ENCODE measurements at places on chromosomes 4 and X. TPM values are rescaled to one million over a fixed set of nuclear protein-coding genes. Genes with fewer than 3 reads are reported as not detected.
A peak's percentile ranks its signal among the peaks of the same experiment; 100 is the strongest.

GRCh38 chr4:141074098-141074878 is 59.0 kb downstream of the RNF150 start:
- H3K4me1 ChIP-seq, result peaks cover 21% of the 10 kb centered on the region
- no peak overlapping the region for H3K27ac ChIP-seq
- H3K4me3 ChIP-seq, result no peak overlapping the region
- no peaks in the 10 kb centered on the region for H3K36me3 ChIP-seq

DNA sequence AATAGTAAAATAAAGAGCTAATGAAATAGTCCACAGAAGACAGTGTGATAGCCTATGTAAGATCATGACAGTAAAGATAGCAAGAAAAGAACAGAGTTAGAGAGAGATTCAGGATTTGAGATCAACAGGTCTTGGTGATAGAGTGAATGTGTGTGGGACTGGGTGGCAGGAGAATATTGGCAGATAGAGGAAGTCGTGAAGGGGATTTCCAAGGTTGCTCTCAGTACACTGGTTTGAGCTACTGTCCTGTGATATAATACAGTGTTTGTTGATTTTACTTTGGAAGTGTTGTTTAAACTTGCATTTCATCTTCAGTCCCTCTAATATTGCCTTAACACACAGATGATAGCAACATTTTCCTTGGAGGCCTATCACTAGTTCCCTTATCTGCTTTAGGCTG is 44.1 kb downstream of the DTHD1 start:
- H3K36me3 ChIP-seq, result no peaks in the 10 kb centered on the region
- no peaks in the 10 kb centered on the region for H3K27me3 ChIP-seq
- no peak overlapping the region for H3K4me3 ChIP-seq
- no peak for DNase-seq

DNA sequence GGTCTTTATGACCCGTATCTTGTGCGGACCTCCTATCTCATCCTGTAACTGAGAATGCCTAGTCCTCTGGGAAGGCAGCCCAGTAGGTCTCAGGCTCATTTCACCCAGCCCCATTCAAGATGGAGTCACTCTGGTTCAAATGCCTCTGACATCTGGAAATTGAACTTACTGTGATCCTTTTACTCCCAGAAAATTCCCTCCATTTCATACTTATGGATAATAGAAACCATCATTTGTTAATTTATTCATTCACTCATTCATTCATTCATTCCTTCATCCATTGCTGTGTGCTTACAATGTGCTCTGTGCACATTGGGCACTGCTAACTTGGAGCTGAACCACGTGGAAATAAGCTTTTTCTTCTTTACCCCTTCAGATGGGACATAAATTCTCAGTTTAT is 9.2 kb upstream of the ATP6AP2 start:
- no peak for DNase-seq
- no peaks in the 10 kb centered on the region for H3K27me3 ChIP-seq
- H3K36me3 ChIP-seq, result no peaks in the 10 kb centered on the region
- no peaks in the 10 kb centered on the region for H3K4me1 ChIP-seq

GRCh38 chr4:98603683-98604521 is 54.5 kb downstream of the TSPAN5 start:
- no peak overlapping the region for H3K4me3 ChIP-seq
- no peaks in the 10 kb centered on the region for H3K4me1 ChIP-seq
- no peaks in the 10 kb centered on the region for H3K36me3 ChIP-seq
- no peak overlapping the region for H3K27ac ChIP-seq
- no peaks in the 10 kb centered on the region for H3K27me3 ChIP-seq

DNA sequence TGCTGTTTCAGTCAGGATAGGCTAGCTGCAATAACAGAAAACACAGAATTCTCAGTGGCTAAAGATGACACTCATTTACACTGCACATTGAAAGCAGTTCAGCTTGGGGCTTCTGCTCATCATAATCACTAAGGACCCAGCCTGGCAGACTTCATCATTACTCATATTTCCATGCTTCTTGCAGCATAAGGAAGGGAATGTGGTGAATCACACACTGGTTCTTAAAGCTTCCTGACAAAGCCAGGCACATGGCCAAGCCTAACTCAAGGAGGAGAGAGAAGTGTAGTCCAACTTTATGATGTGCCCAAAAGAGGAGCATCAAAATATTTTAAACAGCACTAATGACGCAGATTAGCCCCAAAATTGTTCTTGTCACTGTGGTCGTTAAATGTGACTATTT is 186.5 kb downstream of the BANK1 start:
- H3K4me1 ChIP-seq, result no peaks in the 10 kb centered on the region
- no peak overlapping the region for H3K4me3 ChIP-seq
- no peak for DNase-seq
- no peaks in the 10 kb centered on the region for H3K36me3 ChIP-seq
- no peak overlapping the region for H3K27ac ChIP-seq

DNA sequence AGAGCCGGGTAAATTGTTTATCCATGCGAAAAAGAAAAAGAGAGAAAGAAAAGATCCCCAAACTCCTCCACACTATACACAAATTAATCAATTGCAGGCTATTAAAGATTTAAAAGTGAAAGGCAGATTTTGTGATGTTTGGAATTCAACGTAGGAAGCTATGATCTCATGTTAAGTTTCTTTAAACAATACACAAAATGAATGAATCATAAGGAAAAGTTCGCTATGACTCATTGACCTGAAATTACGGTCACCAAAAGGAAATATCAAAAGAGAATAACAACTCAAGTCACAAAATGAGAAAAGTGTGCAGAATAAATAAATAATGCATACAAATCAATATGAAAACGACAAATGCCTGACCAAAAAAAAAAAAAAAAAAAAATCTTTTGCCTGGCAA is 28.6 kb downstream of the CLNK start:
- H3K36me3 ChIP-seq, result no peaks in the 10 kb centered on the region
- DNase-seq, result no peak
- H3K4me3 ChIP-seq, result no peak overlapping the region
- H3K27ac ChIP-seq, result no peak overlapping the region

- no peak overlapping the region for H3K27ac ChIP-seq
- no peak overlapping the region for H3K4me3 ChIP-seq
- H3K36me3 ChIP-seq, result no peaks in the 10 kb centered on the region
- no peak for DNase-seq
These were observed 6.6 kb downstream of the MGST2 start for GRCh38 chr4:139672215-139672614.

DNA sequence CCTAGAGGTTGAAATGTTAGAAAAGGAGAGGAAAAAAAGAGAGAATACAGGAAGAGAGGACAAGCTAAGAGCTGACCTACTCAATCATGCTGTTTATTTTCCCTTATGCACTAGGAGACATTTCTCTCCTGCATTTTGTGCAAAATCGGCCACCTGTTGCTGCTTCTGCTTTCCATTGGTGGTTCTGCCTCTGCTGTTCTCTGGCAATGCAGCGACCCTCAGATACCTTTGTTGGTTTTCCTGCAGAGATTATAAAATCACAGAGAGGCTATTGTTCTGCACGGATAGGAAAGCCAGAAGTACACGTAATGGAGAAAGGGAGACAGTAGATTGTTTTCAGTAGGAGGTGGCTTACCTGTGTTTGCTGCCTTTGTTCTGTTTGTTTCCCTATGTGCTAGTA is 108.9 kb downstream of the UNC5C start:
- no peak for DNase-seq
- no peak overlapping the region for H3K4me3 ChIP-seq
- H3K36me3 ChIP-seq, result no peaks in the 10 kb centered on the region
- H3K27me3 ChIP-seq, result no peaks in the 10 kb centered on the region
- no peaks in the 10 kb centered on the region for H3K4me1 ChIP-seq
- no peak overlapping the region for H3K27ac ChIP-seq

GRCh38 chrX:133794126-133794525 is 191.3 kb downstream of the GPC3 start:
- H3K36me3 ChIP-seq, result no peaks in the 10 kb centered on the region
- no peak overlapping the region for H3K4me3 ChIP-seq
- no peaks in the 10 kb centered on the region for H3K4me1 ChIP-seq
- no peak for DNase-seq

DNA sequence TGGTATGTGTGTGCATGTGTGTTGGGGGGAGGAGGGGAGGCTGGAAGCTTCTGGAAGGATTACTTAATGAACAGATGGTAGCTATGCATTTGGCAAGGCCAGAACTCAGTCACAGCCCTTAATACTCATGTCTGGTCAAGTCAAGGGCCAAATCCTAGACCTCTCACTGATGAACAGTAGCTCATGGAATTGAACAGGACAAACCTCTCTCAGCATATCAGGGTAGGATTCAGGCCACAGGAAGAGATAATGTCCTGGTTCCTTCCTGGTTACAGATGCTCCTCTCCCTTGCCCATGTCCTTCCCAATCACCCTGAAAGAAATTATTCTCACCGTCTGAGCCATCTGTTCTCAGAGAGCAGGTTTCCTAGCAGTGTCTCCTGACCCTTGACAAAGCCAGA is 165.7 kb downstream of the SOWAHB start:
- H3K27ac ChIP-seq, result no peak overlapping the region
- no peak overlapping the region for H3K4me3 ChIP-seq
- no peak for DNase-seq
- H3K36me3 ChIP-seq, result no peaks in the 10 kb centered on the region
- H3K27me3 ChIP-seq, result no peaks in the 10 kb centered on the region

DNA sequence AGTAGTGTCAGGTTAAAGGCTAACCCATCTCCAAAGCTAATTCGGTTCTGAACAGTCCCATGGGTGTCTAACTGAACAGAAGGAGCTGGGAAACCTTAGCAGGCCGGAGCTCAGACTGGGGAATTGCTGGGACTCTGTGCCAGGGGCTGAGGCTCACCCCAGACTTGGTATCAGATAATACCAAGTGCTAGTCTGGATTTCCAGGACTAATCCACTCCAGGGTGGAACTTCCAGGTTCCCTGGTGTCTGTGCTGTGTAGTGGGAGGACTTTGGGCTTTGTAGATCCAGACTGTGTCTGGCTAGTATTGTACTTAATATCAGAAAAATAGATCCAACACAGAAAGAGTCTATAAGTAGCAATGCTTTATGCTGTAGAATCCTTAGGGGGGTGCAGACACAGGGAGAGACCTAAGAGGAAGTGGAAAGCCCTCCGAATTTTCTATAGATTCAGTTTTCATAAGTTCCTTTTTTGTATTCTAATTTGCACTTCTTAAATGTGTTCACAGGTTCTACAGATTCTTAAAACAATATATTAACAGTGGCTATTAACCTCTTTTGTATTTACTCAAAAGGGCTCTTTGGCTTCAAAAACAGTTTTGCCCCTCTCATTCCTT is 4.1 kb downstream of the ZNF827 start:
- peaks cover 49% of the 10 kb centered on the region for H3K4me1 ChIP-seq
- H3K36me3 ChIP-seq, result no peaks in the 10 kb centered on the region
- H3K4me3 ChIP-seq, result no peak overlapping the region
- no peaks in the 10 kb centered on the region for H3K27me3 ChIP-seq

DNA sequence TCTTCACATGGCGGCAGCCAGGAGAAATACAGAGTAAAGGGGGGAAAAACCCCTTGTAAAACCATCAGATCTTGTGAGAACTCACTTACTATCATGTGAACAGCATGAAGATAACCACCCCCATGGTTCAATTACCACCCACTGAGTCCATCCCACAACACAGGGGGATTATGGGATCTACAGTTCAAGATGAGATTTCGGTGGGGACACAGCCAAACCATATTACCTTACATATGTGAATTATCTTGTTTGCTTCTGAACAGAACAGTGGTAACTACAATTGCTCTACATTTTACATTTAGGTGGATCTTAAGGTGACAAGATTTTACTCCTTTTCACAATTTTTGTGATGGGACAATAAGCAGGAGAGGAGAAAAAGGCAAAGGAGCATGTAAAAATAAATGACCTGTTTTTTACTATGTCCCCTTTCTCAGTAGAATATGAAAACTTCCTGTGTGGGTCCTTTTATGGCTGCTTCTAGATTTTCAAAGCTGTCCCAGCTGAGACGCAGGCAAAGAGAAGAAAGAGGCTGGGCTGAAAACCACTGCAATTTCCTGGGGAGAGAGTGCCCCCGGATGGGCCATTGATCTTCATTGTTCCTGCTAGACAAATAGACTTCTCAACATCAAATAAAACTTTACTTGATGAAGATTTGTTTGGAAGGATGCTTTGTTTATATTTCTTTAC is 45.9 kb upstream of the PGM2 start:
- no peak for DNase-seq
- no peaks in the 10 kb centered on the region for H3K27me3 ChIP-seq
- no peak overlapping the region for H3K27ac ChIP-seq
- H3K4me3 ChIP-seq, result no peak overlapping the region
- H3K36me3 ChIP-seq, result no peaks in the 10 kb centered on the region
- H3K4me1 ChIP-seq, result no peaks in the 10 kb centered on the region

GRCh38 chr4:40403081-40403480 is 67.9 kb downstream of the CHRNA9 start:
- no peak for DNase-seq
- H3K4me1 ChIP-seq, result no peaks in the 10 kb centered on the region

GRCh38 chr4:110411574-110412011 is 64.4 kb upstream of the ENPEP start:
- no peak for DNase-seq
- H3K36me3 ChIP-seq, result no peaks in the 10 kb centered on the region
- no peaks in the 10 kb centered on the region for H3K27me3 ChIP-seq
- H3K4me3 ChIP-seq, result no peak overlapping the region
- H3K27ac ChIP-seq, result no peak overlapping the region

- no peak for DNase-seq
- H3K36me3 ChIP-seq, result no peaks in the 10 kb centered on the region
These were observed 35.9 kb downstream of the ANTXR2 start for GRCh38 chr4:80036949-80037685.

DNA sequence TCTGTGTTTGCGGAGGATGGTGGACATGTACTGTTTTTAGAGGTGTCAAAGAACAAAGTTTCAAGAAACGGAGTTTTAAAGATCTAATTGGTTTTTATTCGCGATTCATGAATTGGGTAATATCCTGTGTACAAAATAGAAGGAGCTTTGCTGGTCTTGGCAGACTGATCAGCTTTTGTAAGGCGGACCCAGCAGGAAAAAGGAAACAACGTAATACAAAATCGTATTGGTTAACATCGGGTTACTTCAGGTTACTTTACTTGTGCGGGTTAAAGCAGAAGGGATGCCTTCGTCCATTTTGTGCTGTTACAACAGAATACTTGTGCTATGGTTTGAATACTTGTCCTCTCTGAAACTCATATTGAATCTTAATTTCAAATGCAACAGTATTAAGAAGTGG is 11.4 kb upstream of the NYX start:
- peak overlapping the region; percentile 54 for H3K27ac ChIP-seq
- DNase-seq, result no peak
- H3K4me3 ChIP-seq, result no peak overlapping the region
- no peaks in the 10 kb centered on the region for H3K4me1 ChIP-seq

DNA sequence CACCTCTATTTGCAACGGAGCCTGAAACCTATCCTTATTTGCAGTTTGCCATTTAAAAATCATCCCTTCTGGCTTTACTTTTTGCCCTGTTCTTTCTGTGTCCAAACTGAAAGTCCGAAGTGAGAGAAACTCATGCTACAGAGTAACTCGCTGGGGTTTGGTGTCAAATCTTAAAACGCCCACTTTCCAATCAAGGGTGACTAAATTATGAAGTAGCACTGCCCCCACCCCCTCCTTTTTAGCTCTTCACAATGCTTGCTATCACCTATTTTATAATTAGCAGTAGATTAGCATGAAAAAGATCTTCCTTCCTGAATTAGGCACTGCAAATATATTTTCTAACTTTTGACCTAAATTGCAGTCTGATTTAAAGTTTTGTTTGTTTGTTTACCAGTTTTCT is 52.5 kb downstream of the VGLL1 start:
- peaks cover 2% of the 10 kb centered on the region for H3K27me3 ChIP-seq
- DNase-seq, result no peak
- no peaks in the 10 kb centered on the region for H3K4me1 ChIP-seq
- no peaks in the 10 kb centered on the region for H3K36me3 ChIP-seq
- no peak overlapping the region for H3K27ac ChIP-seq

UXT gene
- 98.1 TPM for total RNA-seq

TCEAL3 gene
- 9.2 TPM for total RNA-seq

EFHC2 gene
- total RNA-seq, result not detected

NXF2 gene
- not detected for total RNA-seq

ENPP6 gene
- total RNA-seq, result not detected

IDH3G gene
- total RNA-seq, result 92.7 TPM

LDB2 gene
- 20.0 TPM for total RNA-seq

All from gastrocnemius medialis (tissue), 4 donors.